ENCODE measurements at places on chromosomes 11 and 22.
A peak's percentile ranks its signal among the peaks of the same experiment; 100 is the strongest.

GRCh38 chr11:67389477-67389876 is 2.3 kb upstream of the RAD9A start:
- no peak for DNase-seq

DNA sequence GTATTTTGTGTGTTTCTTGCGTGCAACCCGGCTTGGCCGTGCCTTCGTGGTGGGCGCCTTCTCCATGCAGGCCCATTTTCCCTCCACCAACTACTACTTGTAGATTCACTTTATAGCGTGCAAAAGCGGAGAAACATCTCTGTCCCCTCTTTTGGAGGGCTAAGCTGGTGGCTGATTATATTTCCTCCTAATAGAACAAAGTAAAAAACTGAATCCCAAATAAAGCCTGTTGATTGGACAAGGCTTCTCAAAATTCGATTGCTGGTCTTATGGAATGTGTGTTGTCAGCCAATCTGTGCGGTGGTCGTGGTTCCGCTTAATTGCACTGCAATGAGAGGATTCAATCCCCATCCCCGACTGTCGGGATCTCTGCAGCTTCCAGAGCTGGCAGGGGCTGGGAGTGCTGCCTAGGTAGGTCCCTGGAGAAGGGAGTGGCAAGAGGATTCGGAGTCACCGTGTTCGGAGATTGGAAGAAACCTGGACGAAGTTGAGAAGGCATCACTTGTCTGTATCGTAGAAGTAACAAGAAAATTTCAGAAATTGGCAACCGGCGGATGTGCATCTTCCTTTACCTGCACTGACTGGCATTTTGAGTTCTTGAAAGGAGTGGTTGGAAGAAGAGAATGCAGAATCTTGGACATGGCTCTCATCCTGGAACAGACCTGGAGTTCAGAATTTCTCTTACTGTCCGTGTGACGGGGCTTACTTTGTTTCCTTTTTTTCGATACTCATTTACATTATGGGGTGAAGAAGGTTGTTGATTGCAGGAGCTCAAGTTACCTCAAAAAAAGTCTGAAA is 1.1 kb downstream of the HMGXB4 start:
- DNase-seq = no peak

DNA sequence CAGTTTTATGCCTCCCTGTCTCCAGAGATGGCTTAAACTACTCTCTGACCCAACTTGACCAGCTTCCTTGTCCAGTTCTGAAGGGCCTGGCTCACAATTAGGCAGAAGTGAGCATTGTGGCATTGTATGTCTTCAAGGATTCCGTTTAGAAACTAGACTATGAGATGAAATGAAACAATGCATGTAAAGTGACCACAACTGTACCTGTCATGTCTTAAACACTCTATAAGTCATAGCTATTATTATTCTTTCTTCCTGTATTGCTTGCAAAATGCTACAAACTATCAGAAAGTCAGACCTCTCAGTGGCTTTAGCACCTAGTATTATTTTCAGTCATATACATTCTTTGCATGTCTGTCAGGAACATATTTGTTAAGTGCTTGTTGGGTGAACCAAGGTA is 127.9 kb upstream of the MTMR2 start:
- no peak for DNase-seq

DNA sequence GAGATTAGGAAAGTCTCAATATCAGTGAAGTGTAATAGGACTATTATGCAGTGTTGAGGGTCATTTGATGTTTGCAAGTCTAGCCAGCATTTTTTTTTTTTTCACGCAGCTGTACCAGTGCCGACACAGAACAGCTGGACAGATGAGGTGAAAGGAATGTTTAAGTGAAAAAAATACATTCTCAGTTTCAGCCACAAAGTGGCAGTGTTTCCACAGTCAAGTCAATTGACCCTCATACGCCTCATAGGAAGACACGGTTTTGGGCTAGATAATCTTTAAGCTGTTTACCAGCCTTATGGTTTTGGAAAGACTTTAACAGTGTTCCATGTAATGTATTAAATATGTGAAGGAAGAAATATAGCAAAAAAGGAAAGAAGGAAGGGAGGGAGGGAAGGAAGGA is 349.9 kb upstream of the ANO3 start:
- no peak for DNase-seq

GRCh38 chr11:59271247-59271755 is 58.6 kb upstream of the MPEG1 start:
- DNase-seq = no peak

- no peak for DNase-seq
These were observed 43.6 kb upstream of the SLC6A5 start for GRCh38 chr11:20555783-20556182.

DNA sequence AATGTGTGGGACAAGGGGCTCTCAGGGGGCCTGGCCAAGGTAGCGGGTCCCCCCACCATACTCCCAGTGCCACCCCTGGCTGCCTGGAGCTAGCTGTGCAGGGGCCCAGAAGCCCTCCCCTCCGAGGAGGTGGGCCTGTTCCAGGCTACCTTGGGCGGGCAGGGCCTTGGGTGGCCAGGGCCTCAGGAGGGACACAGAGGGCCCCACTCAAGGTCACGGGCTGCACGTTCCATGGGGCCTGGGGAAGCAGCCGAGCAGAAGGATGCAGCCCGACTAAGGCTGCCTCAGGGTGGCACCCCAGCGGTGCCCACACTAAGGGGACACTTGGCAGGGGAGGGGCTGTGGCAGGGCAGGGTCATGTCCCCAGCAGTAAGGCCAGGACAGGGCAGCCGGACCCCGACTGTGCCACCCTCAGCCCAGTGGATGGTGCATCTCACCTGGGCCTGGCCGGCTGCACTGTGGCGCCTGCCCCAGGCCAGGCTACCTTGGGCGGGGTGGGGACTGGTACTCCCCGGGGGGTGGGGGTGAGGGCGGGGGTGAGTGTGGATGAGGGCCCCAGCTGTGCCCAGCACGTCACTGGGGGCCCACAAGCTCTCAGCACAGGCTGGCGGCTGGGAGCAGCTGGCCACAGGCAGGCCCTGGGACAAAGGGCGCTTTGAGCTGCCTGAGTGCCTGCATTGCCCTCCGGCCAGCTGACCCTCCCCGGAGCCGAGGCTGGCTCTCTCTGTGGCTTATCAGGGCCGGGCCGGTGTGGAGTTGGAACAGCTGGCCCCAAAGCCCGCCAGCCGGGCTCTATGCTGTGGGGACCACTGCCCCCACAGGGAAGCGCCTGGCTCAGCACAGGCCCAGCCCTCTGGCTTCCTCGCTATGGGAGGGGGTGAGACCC is 117.1 kb downstream of the KCNQ1 start:
- DNase-seq = no peak

DNA sequence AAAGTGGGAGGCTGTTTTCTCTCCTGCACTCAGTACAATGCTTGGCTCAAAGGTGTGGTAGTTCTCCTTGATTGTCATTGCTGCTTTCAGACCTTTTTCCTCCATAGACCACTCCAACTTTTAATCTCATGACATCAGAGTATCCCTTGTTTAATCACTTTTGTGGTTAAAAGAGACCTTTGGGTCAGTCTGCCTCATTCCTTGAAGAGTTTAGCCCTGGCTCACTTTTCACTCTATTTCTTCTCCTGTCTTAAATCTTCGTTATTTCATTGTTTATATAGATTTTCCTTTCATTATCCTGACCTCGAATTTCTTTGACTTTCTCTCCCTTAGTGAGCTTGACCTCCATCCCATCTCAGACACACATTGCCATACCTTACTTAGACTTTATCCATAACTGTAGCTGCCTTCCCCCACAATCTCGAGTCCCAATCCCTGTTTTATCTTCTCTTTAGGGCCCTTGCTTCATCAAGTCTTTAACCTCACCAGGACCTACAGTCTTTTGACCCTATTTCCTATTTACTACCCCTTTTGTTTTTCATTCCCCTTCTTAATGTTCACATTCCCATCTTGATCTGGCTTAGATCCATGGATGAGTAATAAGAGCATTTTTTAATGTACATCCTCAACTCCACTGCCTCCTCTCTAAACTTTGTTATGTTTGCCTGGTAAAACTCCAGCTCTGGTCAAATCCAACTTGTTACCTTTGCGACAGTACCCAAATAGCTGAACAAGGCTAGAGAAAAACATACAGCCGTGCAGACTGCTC is 9.5 kb downstream of the ATXN10 start:
- peak; percentile 30 for DNase-seq

DNA sequence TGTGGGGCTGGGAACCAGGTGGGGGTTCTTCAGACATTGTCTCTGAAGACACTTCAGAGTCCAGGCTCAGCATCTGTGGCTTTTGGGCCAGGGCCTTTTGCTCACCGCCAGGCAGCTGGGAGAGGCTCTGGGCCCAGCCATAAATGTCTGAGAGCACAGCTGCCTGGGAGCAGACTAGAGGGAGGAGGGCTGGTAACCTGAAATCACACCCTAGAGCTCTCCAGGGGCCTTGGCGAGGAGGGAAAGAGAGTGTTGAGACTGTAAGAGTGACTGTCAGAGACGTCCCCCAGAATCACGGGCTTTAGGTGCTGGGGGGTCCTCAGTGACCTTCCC is 4.1 kb downstream of the TRABD start:
- no peak for DNase-seq

DNA sequence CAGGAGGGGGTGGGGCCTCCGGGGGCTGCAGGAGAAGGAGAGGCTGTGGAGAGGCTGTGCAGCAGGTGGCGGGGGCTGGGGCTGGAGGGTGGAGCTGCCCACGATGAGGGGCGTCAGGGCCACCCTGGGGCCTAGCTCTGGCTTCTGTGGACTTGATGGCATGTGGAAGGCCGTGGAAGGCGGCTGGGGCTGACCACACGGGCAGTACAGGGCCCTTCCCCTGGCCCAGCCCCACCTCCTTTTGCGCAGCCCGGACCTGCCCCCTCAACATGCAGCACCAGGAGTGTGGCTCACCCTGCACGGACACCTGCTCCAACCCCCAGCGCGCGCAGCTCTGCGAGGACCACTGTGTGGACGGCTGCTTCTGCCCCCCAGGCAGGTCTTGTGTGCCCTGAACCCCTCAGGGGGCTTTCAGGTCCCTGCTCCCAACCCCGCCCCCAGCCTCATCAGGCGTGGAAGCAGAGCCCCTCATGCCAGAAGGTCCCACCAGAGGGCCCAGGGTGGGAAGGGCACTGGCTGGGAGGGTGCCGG is 6.1 kb downstream of the MUC5B start:
- DNase-seq = no peak

GRCh38 chr22:39114112-39114511 is 17.1 kb downstream of the APOBEC3H start:
- no peak for DNase-seq

DNA sequence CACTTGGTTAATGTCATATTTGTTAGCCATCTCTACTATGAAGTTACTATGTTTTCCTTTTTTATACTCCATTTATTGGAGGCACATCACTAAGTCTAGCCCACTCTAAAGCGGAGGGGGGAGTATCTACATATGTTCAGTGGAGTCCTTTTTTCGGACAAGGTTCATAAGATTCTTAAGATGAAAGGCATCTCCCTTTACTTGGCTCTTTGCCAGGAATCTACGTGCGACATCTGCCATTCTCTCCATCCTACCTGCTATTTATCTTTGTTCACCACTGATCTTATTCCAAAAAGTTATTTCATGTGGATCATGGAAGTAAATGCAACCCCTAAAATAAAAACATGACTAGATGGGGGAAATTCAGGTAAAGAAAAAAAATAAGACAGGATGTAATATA is 77.4 kb upstream of the YWHAH start:
- no peak for DNase-seq

DNA sequence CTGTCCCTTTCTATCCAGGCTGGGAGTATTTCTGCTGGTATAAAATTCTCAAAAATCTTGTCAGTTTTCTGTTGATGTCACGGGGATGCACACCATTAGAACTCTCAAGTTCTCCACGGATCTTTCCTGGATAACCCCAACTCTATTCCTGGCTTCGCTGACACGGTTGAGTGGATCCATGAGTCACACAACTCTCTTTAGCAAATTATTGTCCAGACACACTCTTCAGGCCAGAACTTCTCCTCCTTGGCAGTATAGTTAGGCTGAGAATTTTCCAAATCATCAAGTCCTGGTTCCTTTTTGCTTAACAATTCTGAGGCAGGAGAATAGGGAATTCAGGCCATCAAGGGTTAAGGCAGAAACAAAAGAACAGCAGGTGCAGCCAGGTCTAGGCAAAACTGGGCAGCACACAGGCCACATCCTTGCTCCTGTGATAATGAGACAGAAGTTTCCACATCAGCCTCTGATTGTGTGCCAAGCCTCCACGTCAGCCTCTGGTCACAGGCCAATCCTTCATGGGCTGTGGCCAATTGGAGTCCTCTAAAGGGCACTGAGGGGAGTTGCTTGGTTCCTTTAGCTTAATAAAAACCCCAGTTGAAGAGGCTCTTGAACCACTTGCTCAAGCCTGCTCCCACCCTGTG is 5.7 kb upstream of the ACAT1 start:
- no peak for DNase-seq
